ENCODE measurements at places on chromosomes 1 and 21.
A peak's percentile ranks its signal among the peaks of the same experiment; 100 is the strongest.

DNA sequence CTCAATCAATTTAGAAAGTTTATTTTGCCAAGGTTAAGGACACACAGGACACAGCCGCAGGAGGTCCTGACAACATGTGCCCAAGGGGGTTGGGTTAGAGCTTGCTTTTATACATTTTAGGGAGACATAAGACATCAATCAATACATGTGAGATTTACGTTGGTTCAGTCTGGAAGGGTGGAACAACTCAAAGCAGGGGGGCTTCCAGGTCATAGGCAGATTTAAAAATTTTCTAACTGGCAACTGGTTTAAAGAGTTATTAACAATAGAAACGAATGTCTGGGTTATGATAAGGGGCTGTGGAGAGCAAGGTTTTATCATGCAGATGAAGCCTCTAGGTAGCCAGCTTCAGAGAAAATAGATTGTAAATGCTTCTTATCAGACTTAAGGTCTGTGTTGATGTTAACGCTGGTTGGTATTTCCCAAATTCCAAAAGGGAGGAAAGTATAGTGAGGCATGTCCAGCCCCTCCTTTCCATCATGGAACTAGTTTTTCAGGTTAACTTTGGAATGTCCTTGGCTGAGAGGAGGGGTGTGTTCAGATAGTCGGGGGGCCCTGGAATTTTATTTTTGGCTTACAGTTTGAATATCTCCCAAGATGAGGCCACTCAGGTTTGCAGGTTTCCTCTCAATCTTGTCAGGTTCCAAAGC, 31.0 kb upstream of the TGFBR3 start:
- no peak for DNase-seq

GRCh38 chr1:202200112-202200548, 6.5 kb downstream of the LGR6 start:
- DNase-seq: peak; percentile 89

DNA sequence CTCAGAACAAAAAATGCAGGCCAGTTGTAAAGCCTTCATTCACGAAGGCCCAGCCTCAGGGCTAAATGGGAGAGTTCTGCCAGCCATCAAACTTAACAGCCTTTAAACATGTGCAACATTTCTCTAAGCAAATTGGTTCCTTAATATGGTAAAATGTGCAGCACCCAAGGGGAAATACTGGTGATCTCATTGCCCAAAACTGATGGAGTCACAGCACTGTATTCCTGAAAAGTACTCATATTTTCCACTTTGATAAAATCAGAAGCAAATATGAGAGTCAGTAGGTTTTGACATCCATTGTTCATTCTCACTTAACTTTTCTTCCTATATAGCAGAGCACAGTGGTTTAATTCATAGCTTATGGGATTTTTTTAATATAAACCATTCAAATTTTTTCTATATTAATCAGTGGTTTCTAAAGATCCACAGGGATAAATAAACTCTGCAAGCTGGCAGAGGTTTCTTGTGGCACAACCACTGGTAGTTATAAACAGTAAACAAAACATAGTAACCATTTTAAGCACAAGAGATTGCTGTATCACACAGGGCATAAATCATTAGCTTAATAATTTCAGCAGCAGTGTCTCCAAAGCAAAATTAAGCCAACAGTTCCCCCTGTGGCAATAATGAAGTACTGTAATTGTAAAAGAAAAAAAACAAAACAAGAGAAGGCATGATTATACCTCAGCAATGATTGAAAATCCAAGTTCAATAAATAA, 106.9 kb upstream of the LYPLAL1 start:
- DNase-seq: peak; percentile 21

- no peak for DNase-seq
Measured at GRCh38 chr1:101178341-101178687, 58.5 kb upstream of the S1PR1 start.

GRCh38 chr1:232813760-232814159, 8.5 kb downstream of the MAP10 start:
- no peak for DNase-seq

GRCh38 chr1:4880626-4881025, 226.2 kb downstream of the AJAP1 start:
- no peak for DNase-seq

GRCh38 chr1:16070640-16071355, 2.7 kb downstream of the FAM131C start:
- DNase-seq: no peak

DNA sequence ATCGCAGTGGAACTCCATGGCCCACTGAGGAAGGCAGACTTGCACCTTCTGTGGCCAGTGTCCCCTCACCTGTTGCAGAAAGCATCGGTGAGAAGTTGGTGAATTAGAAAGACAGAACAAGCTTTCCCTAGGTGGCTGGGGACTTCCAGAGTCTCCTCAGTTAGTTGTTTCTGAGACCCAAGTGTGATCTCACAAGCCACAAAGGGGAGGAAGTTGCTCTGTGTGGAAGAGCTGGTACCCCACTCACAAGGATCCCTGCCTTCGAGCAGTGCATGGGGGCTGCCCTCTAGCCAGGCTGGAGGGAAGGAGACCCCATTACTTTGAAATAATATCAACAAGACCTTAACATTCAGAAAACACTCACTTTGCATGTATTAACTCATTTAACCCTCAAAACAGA, 2.1 kb downstream of the PRELP start:
- no peak for DNase-seq

GRCh38 chr1:151408891-151409290, 9.5 kb downstream of the PSMB4 start:
- DNase-seq: no peak

GRCh38 chr1:9068981-9069325, 482 bp downstream of the SLC2A5 start:
- DNase-seq: no peak

GRCh38 chr1:57986432-57986831, 560.1 kb downstream of the OMA1 start:
- no peak for DNase-seq

DNA sequence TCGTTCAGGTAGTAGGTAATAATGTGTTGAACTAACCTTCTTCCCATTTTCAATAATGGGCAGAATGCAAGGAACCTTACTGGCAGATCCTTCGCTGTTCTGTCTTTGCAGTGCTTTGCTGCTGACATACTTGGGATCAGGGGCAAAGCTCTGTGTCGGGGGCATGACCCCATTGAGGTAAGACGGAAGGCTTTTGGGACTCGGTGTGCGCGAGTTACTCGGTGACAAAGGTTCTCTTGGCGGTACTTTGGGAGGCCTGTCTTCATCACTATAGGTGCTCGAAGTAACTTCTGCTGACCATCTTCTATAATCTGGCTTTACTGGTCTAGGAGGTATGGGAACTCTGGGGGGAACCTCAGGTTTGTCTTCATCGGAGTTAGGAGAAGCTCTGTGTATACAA, 12.7 kb downstream of the ERRFI1 start:
- no peak for DNase-seq

- no peak for DNase-seq
Measured at GRCh38 chr1:41790351-41790750, 128.4 kb downstream of the HIVEP3 start.

- DNase-seq: no peak
Measured at GRCh38 chr1:191101960-191102359, 624.3 kb upstream of the BRINP3 start.

- no peak for DNase-seq
Measured at GRCh38 chr1:119715542-119715941, 3.8 kb downstream of the PHGDH start.

- DNase-seq: no peak
Measured at GRCh38 chr1:209404577-209404976, 178.9 kb upstream of the CAMK1G start.

GRCh38 chr21:15414057-15414456, 315.7 kb upstream of the USP25 start:
- DNase-seq: no peak

GRCh38 chr1:183096894-183097293, 73.7 kb downstream of the LAMC1 start:
- DNase-seq: no peak

GRCh38 chr1:5140136-5140535, 485.7 kb downstream of the AJAP1 start:
- no peak for DNase-seq

GRCh38 chr1:36576551-36577110, 93.9 kb upstream of the CSF3R start:
- DNase-seq: no peak

DNA sequence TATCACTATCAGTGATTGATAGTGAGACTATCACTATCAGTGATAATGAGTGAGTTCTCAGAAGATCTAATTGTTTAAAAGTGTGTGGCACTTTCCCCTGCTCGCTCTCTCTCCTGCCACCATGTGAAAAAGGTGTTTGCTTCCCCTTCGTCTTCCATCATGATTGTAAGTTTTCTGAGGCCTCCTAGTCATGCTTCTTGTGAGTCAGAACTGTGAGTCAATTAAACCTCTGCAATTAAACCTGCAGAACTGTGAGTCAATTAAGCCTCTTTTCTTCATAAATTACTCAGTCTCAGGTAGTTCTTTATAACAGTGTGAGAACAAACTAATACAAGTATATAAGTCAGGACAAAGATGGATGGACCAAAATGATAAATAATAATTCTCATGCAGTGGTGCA, 7.0 kb upstream of the IL23R start:
- DNase-seq: no peak

- DNase-seq: no peak
Measured at GRCh38 chr21:28523367-28523766, 469.3 kb downstream of the LTN1 start.

GRCh38 chr1:20485527-20486456, at the start of gene CAMK2N1:
CAMK2N1 (minus strand) TSS chr1:20486210; CDS start chr1:20485379, 831 bp downstream.
- peak; percentile 69 for DNase-seq

- no peak for DNase-seq
Measured at GRCh38 chr1:205424901-205425600, 3.2 kb upstream of the LEMD1 start.

DNA sequence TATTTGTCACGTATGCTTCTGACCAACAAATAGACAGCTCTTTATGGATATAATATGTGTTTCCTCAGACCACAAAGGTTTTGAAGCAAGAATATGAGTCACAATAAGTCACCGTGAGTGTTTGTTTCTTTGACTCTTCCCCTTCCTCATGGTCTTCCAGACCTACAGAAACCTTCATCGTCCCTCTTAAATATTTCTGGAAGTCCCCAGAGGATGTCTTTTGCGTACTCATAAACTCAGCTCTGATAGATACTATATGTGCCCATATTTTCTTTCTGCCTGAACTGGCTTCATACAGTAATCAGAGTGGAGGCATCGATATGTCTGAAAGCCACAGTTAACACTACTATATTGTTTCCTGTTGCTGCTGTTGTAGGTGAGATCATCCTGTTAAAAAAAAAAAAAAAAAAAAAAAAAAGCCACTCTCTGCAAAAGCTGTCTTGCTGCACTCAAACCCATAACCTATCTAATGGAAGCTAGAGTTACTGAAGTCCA, 38.4 kb downstream of the ADAMTS1 start:
- DNase-seq: no peak

DNA sequence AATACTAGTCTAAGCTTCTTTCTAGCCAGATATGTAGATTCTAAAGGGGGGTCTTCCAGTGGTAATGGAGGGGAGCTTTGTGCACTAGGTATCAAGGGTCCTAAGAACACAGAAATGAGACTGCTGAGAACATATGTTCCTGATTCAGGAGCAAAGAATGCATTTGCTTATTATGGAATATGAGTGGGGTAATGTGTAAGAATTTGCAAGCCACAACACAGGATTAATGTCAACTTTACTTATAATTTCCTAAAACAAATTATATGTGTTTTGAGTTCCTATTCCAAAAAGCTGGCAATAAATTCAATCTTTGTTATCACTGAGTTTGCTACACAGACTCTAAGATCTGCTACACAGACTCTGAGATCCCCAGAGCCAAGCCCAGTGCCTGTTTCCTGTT, 357.0 kb upstream of the PTBP2 start:
- DNase-seq: no peak

DNA sequence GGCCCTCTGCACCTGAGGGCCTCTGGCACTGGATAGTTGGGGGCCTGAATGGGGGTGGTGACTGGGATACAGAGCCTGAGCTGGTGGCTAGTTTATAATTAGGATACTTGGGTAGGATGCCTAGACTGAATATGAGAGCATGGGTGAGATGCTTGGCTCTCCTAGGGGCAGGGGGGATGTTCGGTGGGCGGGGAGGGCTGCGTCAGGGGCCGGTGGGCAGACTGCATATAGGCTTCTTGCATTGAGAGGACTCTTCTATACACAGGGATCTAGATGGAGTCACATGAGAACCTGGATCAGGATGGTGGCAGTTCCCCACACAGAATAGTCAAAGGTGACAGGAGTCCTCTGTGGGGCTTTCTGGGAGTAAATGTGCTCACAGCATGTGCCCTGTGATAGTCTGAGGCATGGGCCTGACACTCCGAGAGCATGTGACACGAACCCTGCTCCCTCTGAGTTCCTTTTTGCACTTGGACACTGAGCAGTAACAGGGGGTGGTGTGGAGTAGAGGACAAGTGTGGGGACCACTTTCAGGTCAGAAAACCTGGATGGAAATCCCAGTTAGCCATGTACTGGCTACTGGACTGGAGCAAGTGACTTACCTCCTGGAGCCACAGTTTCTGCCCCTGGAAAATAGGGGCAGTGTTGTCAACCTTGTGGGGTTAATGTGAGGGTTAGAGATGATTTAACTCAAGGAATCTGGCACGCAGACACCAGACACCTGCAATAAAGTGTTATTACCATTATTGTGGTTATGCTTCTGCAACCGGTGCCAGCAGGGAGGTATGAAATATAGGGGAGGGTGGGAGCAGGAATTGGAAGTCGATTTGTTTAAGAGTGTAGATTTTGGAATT, 2.2 kb downstream of the MAP7D1 start:
- no peak for DNase-seq

DNA sequence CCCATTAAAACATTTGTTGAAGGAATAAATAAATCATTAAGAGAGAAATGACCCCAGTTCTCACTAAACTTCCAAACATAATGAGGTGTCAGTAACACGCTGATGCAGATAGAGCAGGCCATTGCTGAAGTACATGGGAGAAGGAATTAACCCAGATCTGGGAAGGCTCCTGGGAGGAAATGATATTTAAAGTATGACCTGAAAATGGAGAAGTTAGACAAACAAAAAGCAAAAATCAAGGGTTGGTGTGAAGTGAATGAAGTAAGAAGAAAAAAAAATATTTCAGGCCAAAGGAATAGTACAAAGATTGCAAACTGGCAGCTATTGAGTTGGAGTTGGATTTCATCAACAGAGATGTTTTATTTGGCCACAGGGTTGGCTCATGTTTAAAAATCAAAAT, 71.4 kb downstream of the RGS2 start:
- DNase-seq: no peak

GRCh38 chr21:41242238-41242829, 74.3 kb upstream of the FAM3B start:
- DNase-seq: no peak

- DNase-seq: no peak
Measured at GRCh38 chr1:10196976-10197375, 13.4 kb upstream of the KIF1B start.

- DNase-seq: peak; percentile 77
Measured at GRCh38 chr1:184590163-184590750, 164.4 kb downstream of the EDEM3 start.

GRCh38 chr1:160085686-160086455, 4.5 kb downstream of the KCNJ9 start:
- DNase-seq: peak; percentile 43

- DNase-seq: no peak
Measured at GRCh38 chr1:61344696-61345095, 262.3 kb downstream of the NFIA start.

GRCh38 chr1:232066521-232066920, 439.9 kb downstream of the DISC1 start:
- DNase-seq: no peak

GRCh38 chr1:218553197-218553596, 208.1 kb downstream of the TGFB2 start:
- no peak for DNase-seq
